Articular chondrocyte of knee joint (primary cell): ENCODE measurements at places on chromosomes 4 and X. TPM values are rescaled to one million over a fixed set of nuclear protein-coding genes. Genes with fewer than 3 reads are reported as not detected.

The FGFBP1 gene
- not detected in 2 replicates for total RNA-seq

The TEX13C gene
- not detected in 2 replicates for total RNA-seq

The FAM114A1 gene
- total RNA-seq, result 387 and 432 TPM in 2 replicates

The CNGA1 gene
- total RNA-seq, result 0.11 TPM in 1 of 2 replicates, not detected in the other

The ATP2B3 gene
- under 0.01 and 0.32 TPM in 2 replicates for total RNA-seq

The HMX1 gene
- total RNA-seq, result not detected in 2 replicates

The STBD1 gene
- total RNA-seq, result 10.3 TPM in 2 replicates

The ZCCHC13 gene
- total RNA-seq, result not detected in 2 replicates

The GAGE12G gene
- not detected in 2 replicates for total RNA-seq

The GPR143 gene
- 0.13 TPM in 1 of 2 replicates, not detected in the other for total RNA-seq

The FAM9B gene
- not detected in 2 replicates for total RNA-seq

The GYPB gene
- total RNA-seq, result not detected in 2 replicates

The MAGIX gene
- total RNA-seq, result 2.8 and 3.1 TPM in 2 replicates

The SMIM31 gene
- total RNA-seq, result 0.11 TPM in 1 of 2 replicates, not detected in the other

The PARM1 gene
- total RNA-seq, result 0.13 and 0.43 TPM in 2 replicates

The OCIAD1 gene
- 123 and 151 TPM in 2 replicates for total RNA-seq

The DGAT2L6 gene
- not detected in 2 replicates for total RNA-seq

The TCP11X2 gene
- total RNA-seq, result not detected in 2 replicates

The BMPR1B gene
- total RNA-seq, result 0.26 and 0.54 TPM in 2 replicates

The ERVMER34-1 gene
- under 0.01 TPM in 1 of 2 replicates, not detected in the other for total RNA-seq

The XG gene
- total RNA-seq, result 12.5 and 18.4 TPM in 2 replicates
